Myocyte (in vitro differentiated cells): ENCODE measurements at places on chromosomes 7 and 10. TPM values are rescaled to one million over a fixed set of nuclear protein-coding genes. Genes with fewer than 3 reads are reported as not detected.

DPY19L1 gene
- total RNA-seq: 35.7 and 47.7 TPM in 2 replicates

ACBD7 gene
- total RNA-seq: 0.35 and 0.42 TPM in 2 replicates

PRKCQ gene
- total RNA-seq: 0.47 and 2.6 TPM in 2 replicates

ANXA8L1 gene
- not detected in 2 replicates for total RNA-seq

SLC39A12 gene
- not detected in 2 replicates for total RNA-seq

MRM2 gene
- total RNA-seq: 21.1 and 26.1 TPM in 2 replicates

GCK gene
- 0.13 TPM in 1 of 2 replicates, not detected in the other for total RNA-seq

CD36 gene
- 38.8 and 46.2 TPM in 2 replicates for total RNA-seq

DNTT gene
- total RNA-seq: not detected in 2 replicates

ANKRD2 gene
- 61.9 and 115 TPM in 2 replicates for total RNA-seq

- DNase-seq: peak; percentile 52
Observed at GRCh38 chr10:28375399-28376354, 72.8 kb upstream of the MPP7 start.

- DNase-seq: no peak
Observed at GRCh38 chr7:114928060-114928459, 6.2 kb downstream of the MDFIC start.

GRCh38 chr10:13637894-13638293, 51.1 kb downstream of the PRPF18 start:
- DNase-seq: no peak

GRCh38 chr7:1494447-1494846, 9.7 kb downstream of the INTS1 start:
- DNase-seq: no peak

- DNase-seq: no peak
Observed at GRCh38 chr10:60346661-60347060, 43.0 kb downstream of the ANK3 start.

DNA sequence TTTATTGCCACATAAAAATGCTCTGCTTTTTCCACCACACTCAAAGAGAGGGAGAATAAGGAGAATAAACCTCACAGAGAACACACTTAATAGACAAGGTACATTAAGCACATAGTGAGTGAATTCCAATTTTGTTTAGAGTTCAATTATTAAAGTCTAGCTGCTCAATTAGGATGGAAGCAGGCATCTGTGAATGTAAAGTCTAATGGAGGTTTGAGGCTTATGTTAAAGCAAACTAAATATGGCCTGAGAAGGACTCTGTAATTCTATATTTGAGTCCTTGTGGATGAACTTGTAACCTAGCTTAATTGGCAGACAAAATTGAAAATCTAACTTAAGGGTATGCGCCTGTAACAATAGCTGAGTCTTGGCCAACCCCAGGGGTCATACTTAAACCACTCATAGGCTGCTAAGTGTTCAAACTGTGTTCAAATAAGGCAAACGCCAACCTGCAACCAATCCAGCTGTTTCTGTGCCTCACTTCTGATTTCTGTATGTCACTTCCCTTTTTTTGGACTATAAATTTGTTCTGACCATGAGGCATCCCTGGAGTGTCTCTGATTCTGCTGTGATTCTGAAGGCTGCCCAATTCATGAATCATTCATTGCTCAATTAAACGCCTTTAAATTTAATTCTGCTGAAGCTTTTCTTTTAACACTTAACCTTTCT, 31.3 kb upstream of the NME8 start:
- DNase-seq: no peak

GRCh38 chr10:128095753-128096469, 30.3 kb downstream of the MKI67 start:
- no peak for DNase-seq

GRCh38 chr10:48609899-48610584, 5.2 kb upstream of the ARHGAP22 start:
- no peak for DNase-seq

DNA sequence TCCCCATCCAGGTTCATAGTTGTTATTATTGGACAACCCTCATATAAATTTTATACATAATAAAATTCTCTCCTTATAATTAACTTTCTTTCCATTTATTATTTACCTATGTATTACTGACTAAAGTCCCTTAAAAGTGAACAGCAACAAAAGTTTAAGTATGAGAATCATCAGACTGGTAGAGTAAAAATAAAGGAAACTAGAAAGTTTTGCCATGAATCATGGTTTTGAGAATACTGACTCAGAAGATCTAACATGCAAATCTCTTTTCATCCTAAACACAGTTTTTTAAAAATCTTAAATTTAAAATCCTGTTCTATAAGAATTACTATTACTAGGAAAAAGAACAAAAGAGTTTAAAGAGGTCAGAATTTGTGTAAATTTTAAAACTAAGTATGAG, 32.1 kb downstream of the HERC4 start:
- DNase-seq: no peak

DNA sequence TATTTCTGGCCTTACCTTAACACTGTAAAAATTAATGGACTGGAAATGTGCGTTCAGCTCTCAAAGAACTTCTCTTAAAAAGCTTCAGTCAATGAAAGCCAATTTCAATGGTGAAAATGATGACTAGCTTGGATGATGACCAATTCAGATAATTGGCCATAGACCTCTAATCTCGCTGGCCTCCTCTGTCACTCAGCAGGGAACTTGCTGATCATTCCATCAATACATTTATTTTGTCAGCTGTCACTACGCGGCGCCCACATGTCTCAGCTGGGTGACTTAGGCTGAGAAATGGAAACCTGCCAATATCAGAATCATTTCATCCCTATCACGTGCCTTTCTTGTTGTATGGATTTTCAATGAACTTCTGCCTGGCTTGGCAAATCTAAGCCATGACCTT, 673.0 kb upstream of the AUTS2 start:
- DNase-seq: no peak

GRCh38 chr10:18340496-18341051, 200.3 kb downstream of the CACNB2 start:
- peak; percentile 4 for DNase-seq

GRCh38 chr10:103102195-103102594, 90.9 kb downstream of the NT5C2 start:
- peak; percentile 91 for DNase-seq

GRCh38 chr10:133445751-133446708, 7.7 kb upstream of the SCART1 start:
- DNase-seq: no peak

- no peak for DNase-seq
Observed at GRCh38 chr10:73814896-73815718, 3.7 kb upstream of the NDST2 start.

DNA sequence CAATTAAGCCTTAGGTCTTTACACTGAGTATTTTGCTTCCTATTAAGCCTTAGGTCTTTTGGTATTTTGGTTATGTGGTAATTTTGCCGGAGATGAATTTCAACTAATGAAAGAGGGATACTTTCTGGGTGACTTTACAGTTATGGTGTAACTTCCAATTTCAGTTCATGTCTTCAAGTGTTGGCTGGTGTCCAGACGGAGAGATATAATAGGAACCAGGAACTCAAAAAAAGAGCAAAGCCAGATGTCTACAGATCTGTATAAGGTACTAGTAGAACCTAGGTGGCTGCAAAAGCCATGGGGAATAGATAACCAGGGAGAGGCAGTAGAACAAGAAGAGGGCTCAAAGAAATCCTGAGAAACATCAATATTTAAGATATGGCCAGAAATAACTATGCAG, 12.3 kb downstream of the ERCC6 start:
- no peak for DNase-seq

GRCh38 chr10:73554721-73555120, 36.4 kb downstream of the USP54 start:
- peak; percentile 49 for DNase-seq

GRCh38 chr7:10780400-10780747, 193.3 kb upstream of the PHF14 start:
- no peak for DNase-seq

GRCh38 chr7:150875791-150876190, 23.5 kb downstream of the AOC1 start:
- DNase-seq: no peak
